Sciatic nerve (tissue), 2 donors: ENCODE measurements at places on chromosomes 6 and 20. TPM values are rescaled to one million over a fixed set of nuclear protein-coding genes. Genes with fewer than 3 reads are reported as not detected.
A peak's percentile ranks its signal among the peaks of the same experiment; 100 is the strongest.

The BMP6 gene
- total RNA-seq = 9.0 TPM

The ADGB gene
- 0.31 TPM for total RNA-seq

The HMGCLL1 gene
- total RNA-seq = 3.8 TPM

The LGSN gene
- not detected for total RNA-seq

The SRMS gene
- not detected for total RNA-seq

The TCF21 gene
- total RNA-seq = 0.80 TPM

The DYNLT2 gene
- 2.9 TPM for total RNA-seq

The LIN28B gene
- not detected for total RNA-seq

The PLAGL2 gene
- 7.9 TPM for total RNA-seq

- no peak for DNase-seq
Observed at GRCh38 chr6:56888687-56889086, 66.2 kb upstream of the BEND6 start.

DNA sequence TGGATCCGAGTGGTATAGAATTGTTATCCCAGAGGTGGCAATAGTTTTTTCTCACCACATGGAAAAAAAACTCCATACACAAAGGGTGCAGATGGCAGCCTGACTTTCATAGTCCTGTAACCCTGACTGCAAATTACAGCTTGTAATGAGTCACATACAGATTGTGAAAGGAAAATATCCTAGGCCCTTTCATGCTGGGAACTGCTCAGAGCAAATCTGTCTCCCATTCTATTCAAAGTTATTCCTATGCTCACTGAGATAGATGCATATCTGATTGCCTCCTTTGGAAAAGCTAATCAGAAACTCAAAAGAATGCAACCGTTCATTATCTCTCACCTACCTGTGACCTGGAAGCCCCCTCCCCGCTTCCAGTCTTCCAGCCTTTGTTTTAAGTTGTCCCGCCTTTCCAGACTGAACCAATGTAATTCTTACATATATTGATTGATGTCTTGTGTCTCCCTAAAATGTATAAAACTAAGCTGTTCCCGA lies 108.7 kb upstream of the MAP3K4 start:
- DNase-seq = no peak

DNA sequence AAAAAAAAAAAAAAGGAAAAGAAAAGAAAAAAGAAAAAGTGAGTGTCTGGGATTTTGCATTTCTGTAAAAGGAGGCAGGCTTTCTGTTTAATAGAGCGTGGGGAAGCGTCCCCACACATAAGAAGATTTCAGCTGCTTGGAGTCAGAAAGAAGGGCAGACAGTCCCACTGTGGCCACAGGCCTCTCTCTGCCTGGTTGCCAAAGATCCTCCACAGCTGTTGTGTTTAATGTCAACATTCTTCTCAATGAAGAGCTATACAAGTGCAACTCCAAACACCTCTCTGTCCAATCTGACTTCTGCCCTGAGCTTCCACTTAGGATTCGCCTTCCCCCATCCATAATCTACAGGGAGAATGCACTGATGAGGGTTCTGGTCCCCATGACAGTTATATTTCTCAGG lies 64.3 kb upstream of the MLN start:
- DNase-seq = no peak

GRCh38 chr6:44789806-44790205 lies 402.3 kb downstream of the CDC5L start:
- DNase-seq = no peak

DNA sequence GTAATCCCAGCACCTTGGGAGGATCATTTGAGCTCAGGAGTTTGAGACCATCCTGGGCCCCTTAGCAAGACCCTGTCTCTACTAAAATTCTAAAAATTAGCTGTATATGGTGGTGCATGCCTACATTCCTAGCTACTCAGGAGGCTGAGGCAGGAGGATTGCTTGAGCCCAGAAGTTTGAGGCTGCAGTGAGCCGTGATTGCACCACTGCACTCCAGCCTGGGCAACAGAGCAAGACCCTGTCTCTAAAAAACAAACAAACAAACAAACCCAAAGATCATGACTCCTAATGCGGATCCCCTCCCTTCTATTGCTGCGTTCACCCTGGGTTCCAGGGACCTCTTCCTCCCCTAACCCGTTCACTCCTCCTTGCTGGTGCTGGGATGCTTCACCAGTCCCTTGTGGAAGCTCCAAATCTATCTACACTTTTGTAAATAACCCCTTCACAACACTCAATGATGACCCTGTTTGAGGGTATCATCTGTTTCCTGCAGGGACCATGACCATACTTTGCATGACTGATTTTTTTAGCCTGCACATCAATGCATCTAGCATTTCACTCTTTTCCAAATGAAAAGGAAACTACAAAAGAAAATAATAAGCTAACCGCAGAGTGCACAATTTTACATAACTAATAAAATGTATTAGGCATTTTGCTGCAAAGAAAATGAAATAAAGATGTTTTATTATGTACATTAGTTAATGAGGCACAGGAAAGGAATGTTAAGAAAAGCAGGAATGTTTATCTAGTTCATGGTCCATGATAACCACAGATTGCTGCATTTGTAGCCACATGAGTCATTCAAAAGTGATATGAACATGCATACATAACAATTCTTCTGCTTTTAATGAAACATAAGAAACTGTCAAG lies 30.5 kb upstream of the IPCEF1 start:
- no peak for DNase-seq

- DNase-seq = no peak
Observed at GRCh38 chr6:168938546-168938945, 315.1 kb downstream of the THBS2 start.

GRCh38 chr20:48919882-48920526 lies 1.5 kb upstream of the ARFGEF2 start:
- peak; percentile 44 for DNase-seq

- DNase-seq = no peak
Observed at GRCh38 chr6:79469376-79470246, 67.6 kb downstream of the LCA5 start.

DNA sequence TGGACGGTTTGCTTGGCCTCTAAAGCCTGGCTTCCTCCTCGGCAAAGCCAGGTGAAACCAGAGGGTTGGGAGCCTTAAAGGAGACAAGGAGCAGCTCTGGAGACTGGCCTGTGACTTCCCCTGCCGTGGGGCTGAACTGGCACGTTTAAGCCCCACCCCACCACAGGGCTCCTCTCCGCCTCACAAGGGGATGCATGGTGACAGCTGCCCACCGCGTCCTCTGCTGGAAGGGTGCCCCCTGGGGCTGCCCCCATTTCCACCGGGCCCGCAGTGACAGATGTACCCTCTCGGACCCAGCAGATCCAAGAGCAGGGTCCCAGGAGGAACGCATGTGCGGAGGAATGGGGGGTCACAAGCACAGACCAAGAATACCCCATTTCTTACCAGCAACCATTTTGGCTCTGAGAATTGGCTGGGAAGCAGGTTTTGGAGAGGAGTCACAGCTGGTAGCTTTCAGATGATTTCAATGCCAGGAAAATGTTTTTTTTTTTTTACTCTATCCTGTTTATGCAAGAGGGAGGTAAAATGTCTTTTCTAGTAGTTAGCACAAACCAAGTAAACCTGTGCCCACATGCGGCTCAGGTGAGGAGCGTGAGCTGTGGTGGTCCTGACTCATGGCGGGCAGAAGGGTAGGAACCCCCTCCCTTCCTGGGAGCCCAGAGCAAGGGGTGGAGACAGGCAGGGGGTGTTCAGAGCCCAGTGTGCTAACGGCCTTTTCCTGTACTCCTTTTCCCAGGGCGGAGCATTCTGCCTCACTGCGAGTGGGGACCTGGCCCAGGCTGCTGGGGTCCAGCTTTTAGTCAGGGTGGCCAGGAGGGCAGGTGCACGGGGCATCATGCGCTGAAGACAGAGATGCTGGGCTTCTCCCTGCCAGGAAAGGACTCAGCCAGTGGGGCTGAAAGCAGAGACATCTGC lies 33.0 kb downstream of the FRMD1 start:
- no peak for DNase-seq

- DNase-seq = no peak
Observed at GRCh38 chr20:57867807-57868206, 158.0 kb upstream of the PMEPA1 start.

DNA sequence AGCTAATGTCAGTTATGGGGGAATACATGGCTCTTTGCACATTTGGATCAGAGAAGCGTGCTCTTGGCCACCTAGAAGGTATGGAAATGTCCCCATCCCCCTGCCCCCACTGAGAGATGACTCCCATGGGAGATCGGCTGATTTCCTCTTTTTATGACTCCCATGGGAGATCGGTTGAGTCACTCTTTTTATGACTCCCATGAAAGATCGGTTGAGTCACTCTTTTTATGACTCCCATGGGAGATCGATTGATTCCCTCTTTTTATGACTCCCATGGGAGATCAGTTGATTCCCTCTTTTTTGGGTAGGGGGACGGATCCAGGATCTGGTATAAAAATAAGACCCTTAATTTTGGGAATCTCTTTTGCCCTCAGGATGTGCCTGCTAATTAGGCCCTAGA lies 10.3 kb upstream of the TAAR9 start:
- no peak for DNase-seq

DNA sequence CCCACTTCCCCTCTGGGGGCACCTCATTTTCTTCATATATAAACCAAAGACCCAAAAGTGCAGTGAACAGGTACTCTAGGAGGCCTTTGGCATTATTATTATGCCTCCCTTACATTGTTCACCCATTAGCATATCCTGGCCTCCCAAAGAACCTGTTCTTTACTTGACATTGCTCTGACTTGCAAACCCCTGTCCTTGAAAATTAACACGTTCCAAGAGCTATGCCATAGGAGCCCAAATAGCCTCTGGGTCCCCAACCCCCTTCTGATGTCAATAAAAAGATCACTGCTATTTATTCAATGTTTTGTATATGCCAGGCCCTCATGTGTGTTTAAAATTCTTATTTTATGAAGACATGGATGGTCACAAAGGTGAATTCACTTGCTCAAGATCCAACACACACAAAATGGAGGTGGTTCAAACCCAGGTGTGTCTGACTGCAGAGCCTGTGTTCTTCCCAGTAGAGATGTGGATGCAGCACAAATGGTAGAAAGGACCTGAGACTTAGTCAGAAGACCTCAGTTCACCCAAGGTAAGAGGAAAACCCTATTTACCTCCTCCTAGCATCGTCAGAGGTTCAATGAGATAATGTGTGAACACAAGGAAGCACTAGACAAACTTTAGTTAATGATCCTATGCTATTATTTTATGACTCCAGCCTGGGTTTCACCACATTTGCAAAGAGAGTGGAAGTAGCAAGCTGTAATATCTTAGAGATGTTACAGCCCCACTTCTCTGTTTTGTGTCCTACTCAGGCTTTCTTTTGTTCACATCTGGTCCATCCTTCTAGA lies 36.6 kb downstream of the BCL2L1 start:
- DNase-seq = no peak

GRCh38 chr20:34180460-34181120 lies 60.6 kb upstream of the ASIP start:
- no peak for DNase-seq

GRCh38 chr20:50744143-50744792 lies 12.9 kb downstream of the PARD6B start:
- peak; percentile 70 for DNase-seq

- no peak for DNase-seq
Observed at GRCh38 chr20:17565169-17565845, 4.6 kb upstream of the DSTN start.

DNA sequence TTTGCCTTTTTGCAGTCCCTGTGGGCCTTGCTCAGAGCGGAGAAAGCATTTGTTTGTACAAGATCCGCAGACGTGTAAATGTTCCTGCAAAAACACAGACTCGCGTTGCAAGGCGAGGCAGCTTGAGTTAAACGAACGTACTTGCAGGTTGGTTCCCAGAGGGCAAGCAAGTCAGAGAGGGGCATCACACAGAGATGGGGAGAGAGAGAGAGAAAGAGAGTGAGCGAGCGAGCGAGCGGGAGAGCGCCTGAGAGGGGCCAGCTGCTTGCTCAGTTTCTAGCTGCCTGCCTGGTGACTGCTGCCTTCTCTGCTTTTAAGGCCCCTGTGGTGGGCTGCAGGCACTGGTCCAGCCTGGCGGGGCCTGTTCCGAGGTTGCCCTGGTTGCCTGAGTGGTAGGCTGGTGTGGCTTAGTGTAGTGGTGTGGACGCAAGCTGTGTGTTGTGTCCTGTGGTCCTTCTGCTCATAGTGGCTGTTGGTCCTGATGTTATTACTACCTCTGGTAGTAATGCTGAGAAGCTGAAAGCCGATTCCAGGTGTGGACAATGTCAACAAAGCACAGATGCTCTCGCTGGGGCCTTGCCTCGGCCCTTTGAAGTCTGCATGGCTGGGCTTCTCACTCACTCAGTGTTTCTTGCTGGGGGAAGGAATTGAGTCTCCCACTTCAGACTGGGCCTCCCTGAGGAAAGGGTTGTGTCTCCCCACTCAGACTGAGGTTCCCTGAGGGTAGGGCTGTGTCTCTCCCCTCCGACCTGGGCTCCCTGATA lies 12.1 kb downstream of the VEGFA start:
- no peak for DNase-seq

GRCh38 chr6:43097098-43097489 lies 21.0 kb downstream of the PTK7 start:
- no peak for DNase-seq

- DNase-seq = no peak
Observed at GRCh38 chr6:155387481-155387880, 68.2 kb downstream of the NOX3 start.

DNA sequence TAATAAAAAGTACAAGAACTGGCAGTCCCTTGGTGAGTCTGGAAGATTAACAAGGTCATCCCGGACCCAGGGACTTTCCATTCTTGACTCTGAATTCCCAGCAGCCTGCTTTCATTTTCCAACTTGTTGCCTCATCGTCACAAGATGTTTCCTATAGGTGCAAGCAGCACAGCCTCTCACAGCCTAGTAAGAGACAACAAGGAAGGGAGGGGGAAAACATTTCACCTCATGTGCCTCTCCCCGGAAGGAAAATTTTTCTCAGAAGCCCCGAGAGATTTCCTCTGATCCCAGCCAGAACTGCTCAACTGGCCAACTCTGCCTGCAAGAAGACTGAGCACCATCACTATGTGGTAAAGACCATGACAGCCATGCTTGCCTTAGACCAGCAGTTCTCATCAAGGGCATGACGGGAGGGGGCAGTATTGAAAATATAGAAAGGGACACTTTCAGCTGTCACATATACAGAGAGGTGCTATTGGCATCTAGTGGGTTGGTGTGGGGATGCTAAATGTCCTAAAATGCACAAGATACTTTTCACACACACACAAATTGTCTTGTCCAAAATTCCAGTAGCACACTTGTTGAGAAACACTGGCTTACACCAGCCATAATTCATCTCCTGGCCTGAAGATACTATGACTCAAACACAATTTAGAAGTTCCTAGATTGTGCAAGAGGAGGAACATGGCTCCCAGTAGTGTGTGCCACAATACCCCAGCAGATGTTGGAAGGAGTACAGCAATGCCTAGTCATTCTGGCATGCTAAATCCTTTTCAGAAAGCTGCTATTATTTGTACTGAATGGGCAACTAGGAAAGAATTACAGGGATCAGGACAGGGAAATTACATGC lies 10.8 kb upstream of the WTAP start:
- no peak for DNase-seq

GRCh38 chr20:63114006-63114692 lies 101.8 kb downstream of the YTHDF1 start:
- no peak for DNase-seq
